ENCODE measurements at places on chromosomes 7 and 10. TPM values are rescaled to one million over a fixed set of nuclear protein-coding genes. Genes with fewer than 3 reads are reported as not detected.

Gene P4HA1
- total RNA-seq, result 67.5 TPM

Gene NUPR2
- total RNA-seq, result 1.0 TPM

Gene LBX1
- not detected for total RNA-seq

Gene TFR2
- total RNA-seq, result 13.8 TPM

Gene NXPH1
- 0.95 TPM for total RNA-seq

Gene C10orf95
- total RNA-seq, result 0.46 TPM

Gene ODAD2
- 0.86 TPM for total RNA-seq

Gene PRKG1
- total RNA-seq, result 28.3 TPM

Gene DDC
- total RNA-seq, result 1.7 TPM

Gene AKR1D1
- total RNA-seq, result 0.37 TPM

Gene DUS4L
- 6.6 TPM for total RNA-seq

Gene GPNMB
- total RNA-seq, result 72.4 TPM
